ENCODE measurements at places on chromosomes 7 and 10.

- no peak for DNase-seq
Observed at GRCh38 chr7:96310110-96310509, 11.8 kb downstream of the SLC25A13 start.

- no peak for DNase-seq
Observed at GRCh38 chr7:105376908-105377533, 11.7 kb downstream of the SRPK2 start.

- DNase-seq: peak; percentile 49
Observed at GRCh38 chr7:143008007-143008901, 18.7 kb downstream of the OR9A2 start.

- DNase-seq: no peak
Observed at GRCh38 chr10:131085091-131085860, 226.2 kb downstream of the TCERG1L start.

DNA sequence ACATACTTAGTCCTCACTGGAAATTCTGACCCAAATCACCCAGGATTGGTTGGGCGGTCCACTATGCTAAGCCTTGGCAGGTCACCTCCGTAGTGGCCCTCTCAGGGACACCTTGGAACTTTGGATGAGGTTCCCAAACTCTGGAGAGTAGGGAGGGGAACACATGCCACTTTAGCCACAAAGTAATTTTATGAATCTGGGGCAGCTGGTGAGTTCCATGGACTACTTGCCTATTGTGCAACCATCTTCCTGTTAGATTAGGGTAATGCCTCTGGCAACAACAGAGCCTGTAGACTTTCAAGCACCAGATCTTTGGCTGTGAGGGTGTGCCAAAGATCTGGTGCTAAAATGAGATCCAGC is 77.7 kb downstream of the ITGB8 start:
- DNase-seq: peak; percentile 89

- DNase-seq: no peak
Observed at GRCh38 chr7:66682350-66683093, 53.8 kb downstream of the KCTD7 start.

DNA sequence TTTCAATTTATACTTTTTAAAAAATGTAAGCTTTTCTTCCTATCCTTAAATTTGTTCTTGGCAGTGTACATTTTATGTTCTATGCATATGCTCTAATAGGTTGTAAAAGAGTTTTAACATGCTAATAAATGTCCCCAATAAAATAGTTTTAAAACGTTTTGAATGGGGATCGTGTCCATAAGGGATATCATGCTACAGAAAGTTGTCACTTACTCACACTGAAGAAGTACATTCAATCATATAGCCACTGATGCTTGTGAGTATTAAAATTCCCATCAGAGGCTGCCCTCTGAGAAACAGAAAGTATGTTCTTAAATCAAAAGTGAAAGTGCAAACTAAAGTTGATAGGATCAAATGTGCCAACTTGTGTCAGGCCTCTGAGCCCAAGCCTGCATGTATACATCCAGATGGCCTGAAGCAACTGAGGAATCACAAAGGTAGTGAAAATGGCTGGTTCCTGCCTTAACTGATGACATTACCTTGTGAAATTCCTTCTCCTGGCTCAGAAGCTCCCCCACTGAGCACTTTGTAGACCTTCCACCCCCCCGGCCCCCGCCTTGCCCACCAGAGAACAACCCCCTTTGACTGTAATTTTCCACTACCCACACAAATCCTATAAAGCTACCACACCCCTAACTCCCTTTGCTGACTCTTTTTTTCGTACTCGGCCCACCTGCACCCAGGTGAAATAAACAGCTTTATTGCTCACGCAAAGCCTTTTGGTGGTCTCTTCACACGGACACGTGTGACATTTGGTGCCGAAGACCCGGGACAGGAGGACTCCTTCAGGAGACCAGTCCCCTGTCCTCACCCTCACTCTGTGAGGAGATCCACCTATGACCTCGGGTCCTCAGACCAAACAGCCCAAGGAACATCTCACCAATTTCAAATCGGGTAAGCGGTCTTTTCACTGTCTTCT is 877 bp upstream of the NOD1 start:
- peak; percentile 85 for DNase-seq

DNA sequence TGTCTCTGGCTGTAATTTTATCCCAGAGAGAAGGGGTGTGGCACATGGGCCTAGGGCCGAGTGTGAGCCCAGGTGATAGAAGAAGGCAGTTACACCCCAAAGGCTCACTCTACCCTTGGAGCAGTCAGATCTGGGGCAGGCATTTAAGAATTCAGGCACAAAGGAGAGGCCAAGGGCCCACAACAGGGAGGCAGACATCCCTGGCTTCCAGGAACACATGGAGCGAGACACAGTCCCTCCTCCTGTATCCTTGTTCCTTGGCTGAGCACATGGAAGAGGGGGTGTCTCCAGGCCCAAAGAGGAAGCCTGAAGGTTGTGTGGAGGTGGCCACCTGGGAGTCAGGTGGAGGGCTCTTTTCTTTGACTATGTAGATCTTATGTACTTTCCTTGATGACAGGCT is 286.2 kb downstream of the RPS24 start:
- no peak for DNase-seq

GRCh38 chr7:27842851-27843250 is 102.9 kb downstream of the TAX1BP1 start:
- no peak for DNase-seq

- no peak for DNase-seq
Observed at GRCh38 chr7:34136698-34137097, 231.4 kb downstream of the BMPER start.

- no peak for DNase-seq
Observed at GRCh38 chr10:76429368-76430060, 998.1 kb downstream of the LRMDA start.

DNA sequence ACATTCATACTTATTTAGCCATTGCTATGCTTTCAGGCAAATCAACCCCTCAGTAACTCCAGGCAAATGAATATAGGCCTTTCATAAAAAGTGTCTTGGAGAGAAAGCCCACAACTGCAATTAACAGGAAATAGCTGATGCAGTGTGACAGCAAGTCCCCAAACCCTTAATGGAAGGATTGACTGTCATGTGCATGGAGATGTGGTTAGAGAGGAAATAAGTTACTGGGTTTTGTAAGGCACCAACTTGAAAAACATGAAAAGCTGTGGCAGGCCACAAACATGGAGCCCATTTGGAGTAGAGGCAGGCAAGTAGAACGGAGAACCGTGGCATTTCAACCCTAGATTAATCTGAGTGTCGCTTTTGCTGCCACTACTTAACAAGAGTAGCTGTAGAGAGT is 549.4 kb upstream of the C7orf33 start:
- no peak for DNase-seq

- DNase-seq: peak; percentile 24
Observed at GRCh38 chr10:91511549-91512330, 101.6 kb downstream of the HECTD2 start.

DNA sequence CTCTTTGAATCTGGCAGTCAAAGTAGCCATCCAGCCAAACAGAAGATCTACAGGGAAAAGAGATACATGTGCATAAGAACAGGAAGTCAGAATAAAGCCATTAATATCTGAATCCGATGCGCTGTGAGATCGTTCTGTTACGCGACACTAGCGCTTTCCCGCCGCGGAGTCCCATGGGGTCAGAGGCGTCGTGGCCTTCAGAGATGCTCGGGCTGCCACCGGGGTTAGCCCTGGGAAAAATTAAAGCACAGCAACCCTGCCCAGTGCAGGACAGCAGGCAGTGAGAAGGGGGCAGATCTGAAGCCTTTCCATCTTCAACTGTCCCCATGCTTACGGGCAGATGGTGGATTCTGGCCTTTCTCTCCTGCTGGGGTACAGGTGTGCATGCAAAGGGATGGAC is 225.6 kb upstream of the MGMT start:
- DNase-seq: no peak

GRCh38 chr10:35661236-35661635 is 19.1 kb upstream of the FZD8 start:
- peak; percentile 26 for DNase-seq

GRCh38 chr7:110762546-110763225 is 328.2 kb upstream of the LRRN3 start:
- no peak for DNase-seq

GRCh38 chr7:105487579-105488571 is 34.2 kb downstream of the PUS7 start:
- peak; percentile 47 for DNase-seq

DNA sequence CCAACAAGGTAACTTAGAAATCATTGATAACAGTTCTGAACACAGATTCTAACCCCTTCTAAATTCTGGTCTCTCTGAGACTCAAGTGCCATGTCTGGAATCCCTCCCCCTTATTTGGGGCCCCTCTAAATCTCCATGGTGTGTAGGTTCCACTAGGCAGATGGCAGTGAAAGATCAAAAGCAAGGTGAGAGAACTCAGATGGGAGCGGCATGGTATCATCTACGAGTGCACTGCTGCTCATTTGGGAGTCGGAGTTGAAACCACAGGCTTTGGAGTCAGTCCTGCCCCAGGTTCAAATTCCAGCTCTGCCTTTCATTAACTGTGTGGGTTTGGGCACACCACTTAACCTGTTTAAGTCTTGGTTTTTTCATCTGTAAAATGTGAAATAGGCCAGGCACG is 72.6 kb downstream of the MTURN start:
- DNase-seq: no peak

DNA sequence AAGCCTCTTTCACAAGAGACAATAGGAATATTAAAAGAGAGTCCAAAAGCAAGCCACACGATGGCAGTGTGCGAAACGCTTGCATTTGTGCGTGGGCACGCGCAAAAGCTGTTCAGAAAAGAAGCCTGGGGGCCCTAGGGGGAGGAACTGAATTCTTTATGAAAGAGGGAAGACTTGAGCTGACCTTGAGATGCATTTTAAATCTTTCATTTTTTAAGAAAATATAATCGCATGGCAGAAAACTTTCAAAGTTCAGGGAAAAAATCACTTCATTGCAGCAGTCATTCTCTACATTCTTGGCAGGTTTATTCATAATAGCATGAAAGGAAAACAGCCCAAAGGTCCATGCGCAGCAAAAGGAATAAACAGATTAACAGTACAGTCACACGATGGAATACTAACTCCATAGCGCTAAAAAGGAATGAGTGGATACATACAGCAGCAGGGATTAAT is 206.5 kb upstream of the PRKCQ start:
- peak; percentile 7 for DNase-seq

DNA sequence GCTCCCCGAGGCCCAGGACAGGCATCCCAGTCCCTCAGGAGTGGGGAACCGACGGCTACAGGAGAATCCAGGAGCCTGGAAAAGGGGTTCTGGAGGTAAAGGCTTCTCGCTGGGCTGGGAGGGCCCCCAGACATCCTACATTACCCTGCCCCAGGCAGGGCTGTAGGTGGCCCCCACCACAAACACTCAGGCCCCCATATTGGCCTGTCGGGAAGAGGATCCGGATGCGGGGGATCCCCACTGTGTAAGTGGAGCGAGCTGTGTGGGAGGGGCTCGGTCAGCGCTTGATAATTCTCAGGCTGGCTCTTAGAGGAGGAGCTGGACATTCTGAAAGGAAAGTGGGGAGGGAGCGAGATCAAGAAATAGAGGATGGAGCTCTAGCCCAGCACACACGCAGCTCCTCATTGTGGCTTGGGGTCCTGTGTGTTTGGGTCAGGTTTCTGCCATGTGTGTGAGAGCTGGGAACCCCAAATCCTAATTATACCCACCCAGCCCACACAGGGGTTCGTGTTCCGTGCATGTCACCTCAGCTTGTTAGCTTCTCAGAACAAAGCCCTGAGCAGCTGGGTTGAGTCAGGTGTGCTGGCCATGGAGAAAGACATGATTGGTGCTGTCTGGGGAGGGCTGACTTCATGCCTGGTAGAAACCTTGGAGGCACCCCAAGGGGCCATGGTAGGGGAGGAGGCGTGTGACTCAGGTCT is 49.4 kb downstream of the ZNF467 start:
- no peak for DNase-seq

- no peak for DNase-seq
Observed at GRCh38 chr10:119616882-119617570, 20.3 kb upstream of the TIAL1 start.

DNA sequence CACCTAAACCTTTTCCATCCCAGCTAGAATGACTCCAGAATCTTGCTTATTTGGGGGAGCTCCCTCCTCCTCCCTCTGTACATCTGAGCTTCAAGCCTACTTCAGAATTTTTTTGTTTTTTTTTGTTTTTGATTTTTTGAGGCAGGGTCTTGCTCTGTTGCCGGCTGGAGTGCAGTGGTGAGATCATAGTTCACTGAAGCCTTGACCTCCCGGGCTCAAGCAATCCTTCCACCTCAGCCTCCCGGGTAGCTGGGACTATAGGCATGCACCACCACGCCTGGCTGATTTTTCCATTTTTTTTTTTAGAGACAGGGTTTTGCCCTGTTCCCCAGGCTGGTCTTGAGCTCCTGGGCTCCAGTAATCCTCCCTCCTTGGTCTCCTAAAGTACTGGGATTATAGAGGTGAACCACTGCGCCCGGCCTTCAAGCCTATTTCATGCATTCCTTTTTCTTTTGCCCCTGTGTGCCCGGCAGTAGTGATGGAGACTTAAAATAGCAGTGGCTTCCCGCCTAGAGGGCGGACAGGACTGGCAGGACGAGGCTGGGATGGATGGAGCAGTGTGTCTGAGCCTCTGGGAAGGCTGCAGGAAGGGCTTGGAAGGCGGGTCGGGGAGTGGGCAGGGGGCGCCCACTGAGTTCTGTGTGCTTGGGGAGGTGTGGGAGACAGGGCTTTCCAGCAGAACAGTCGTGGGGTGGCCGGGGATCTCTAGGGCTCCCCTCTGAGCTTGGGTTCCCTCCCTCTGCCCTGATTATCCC is 8.8 kb downstream of the CUX1 start:
- DNase-seq: no peak

GRCh38 chr7:13028036-13028824 is 340.8 kb downstream of the ARL4A start:
- no peak for DNase-seq

DNA sequence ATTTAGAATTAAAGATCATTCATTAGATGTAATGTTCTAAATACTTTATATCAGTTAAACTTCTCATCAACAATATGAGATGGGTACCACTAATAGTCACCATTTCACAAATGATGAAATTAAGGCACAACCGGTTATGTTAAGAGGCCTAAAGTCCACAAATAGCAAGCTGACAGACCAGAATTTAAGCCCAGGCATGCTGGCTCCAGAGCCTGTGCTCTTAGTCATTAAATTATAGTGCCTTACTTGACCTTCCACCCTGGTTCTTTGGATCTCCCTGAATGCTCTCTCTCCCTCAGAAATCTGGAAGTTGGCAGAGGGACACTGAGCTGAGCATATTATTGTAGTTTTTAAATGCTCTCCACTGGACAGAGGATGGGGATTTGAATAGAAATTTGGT is 3.6 kb downstream of the LIPN start:
- DNase-seq: no peak

DNA sequence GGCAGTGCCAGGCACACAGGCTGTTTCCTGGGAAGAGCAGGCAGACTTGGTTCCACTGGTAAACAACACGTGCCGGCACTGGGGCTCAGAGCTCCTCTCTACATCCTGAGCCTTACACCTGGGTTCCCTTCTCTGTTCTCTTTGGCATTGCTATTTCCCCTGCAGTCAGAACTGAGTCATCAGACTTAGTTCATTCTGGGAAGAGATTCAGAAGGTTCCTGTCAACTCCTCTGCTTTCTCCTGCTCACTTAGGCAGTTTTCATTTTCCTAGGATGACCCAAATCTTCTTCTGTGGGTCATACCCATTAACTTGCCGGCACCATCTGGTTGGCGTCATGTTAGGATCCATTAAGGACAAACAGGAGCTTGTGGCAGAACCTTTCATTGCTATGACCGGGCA is 33.4 kb upstream of the LRRC18 start:
- DNase-seq: no peak

GRCh38 chr7:25012254-25012653 is 32.3 kb upstream of the OSBPL3 start:
- no peak for DNase-seq

GRCh38 chr10:17273403-17273802 is 45.4 kb downstream of the VIM start:
- peak; percentile 27 for DNase-seq

GRCh38 chr7:47726047-47726726 is 144.3 kb upstream of the TNS3 start:
- no peak for DNase-seq

Data from H4 (cell line).